ENCODE measurements at places on chromosomes 5 and 9.

DNA sequence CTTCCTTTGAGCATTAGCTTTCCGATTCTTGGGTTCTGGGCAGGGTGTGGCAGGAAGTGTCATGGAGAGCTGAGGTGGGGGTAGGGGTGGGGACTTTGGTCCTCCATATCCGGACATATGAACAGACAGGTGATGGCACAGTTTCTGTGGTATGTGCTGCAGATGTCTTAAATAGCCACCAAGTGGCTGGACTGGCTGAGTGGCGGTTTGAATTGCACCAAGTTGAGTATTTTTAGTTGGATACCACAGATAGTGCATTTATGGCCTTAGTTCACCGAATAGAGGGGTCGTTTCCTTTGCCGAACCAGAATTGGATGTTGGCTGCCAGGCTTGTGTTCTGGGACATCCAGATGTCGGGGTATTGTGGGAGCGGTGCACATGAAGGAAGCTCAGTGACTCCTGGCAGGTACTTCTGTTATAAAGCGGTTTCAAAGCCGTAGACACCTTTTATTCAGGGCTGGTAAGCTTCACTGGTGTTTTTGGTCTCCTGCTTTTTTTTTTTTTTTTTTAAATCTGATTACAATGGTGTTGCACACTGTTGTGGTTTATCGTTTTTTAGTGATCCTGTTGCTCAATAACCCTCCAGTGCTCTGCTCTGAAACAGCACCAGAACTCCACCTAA lies 15.1 kb upstream of the TNFAIP8 start:
- DNase-seq, result no peak

DNA sequence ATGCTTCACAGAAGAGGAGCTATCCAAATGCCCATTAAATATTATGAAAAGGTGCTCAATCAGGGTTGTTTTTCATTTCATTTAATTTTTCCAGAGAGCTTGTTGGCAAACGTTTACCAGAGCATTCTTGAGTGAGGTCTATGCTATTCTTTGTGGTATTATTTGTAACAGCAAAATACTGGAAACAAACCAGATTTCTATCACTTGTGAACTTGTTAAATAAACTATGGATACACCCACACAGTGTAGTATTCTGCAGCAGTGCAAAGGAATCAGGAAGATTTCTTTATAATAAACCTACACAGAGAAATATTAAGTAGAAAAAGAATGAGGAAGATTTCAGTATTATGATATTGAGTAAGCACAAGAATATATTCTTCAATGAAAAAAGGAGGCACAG lies 15.0 kb upstream of the SLC1A1 start:
- DNase-seq, result no peak

DNA sequence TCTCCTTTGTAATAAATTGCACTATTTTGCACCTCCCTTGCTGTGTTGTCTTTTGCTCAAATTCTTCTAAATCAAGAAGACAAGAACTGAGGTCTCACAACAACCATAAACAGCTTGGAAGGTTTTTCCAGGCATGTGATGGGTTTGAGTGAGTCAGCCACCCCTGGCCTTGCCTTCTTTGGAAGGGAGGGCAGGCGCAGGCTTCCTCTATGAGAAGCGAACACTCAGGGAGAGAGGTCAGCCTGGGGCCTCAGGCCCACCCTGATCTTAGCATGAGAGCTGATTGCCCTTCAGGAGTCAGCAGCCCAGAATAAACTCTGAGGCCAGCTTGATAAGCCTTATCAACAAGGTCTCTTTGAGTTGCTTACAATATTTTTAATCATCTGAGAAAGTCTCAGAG lies 31.6 kb downstream of the S1PR3 start:
- peak; percentile 27 for DNase-seq

GRCh38 chr5:170986598-170986997 lies 124.8 kb downstream of the RANBP17 start:
- peak; percentile 31 for DNase-seq

DNA sequence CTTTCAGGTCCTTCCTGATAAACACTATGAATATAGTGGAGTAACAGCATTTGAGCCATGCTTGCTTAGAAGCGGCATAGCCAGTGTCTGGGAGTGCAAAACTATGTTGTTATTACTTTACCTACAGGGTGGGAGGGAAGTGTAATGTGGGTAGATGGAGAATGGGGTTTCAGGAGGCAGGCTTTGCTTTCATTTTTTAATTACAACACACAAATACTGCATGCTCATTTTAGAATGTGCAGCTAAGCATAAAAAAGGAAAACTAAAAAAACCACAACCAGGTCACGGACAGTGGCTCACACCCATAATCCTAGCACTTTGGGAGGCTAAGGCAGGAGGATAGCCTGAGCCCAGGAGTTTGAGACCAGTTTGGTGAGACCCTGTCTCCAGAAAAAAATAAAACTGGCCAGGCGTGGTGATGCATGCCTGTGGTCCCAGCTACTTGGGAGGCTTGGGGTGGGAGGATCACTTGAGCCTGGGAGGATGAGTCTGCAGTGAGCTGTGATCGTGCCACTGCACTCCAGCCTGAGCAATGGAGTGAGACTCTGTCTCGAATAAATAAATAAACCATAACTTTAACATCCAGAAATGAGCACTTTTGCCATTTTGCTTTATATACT lies 20.2 kb downstream of the HAVCR1 start:
- no peak for DNase-seq

DNA sequence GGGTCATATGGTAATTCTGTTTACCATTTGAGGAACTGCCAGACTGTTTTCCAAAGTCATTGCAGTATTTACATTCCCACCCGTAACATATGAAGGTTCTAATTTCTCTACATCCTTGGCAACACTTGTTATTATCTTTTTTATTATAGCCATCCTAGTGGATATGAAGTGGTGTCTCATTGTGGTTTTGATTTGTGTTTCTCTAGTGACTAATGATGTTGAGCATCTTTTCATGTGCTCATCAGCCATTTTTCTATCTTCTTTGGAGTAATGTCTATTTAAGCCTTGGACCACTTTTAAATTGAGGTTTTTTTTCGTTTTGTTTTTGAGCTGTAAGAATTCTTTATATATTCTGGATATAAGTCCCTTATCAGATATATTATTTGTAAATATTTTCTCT lies 132.8 kb upstream of the RUSC2 start:
- DNase-seq, result peak; percentile 78

GRCh38 chr5:172530878-172531703 lies 76.8 kb upstream of the SH3PXD2B start:
- no peak for DNase-seq

- peak; percentile 58 for DNase-seq
Observed at GRCh38 chr5:93343570-93343969, 237.4 kb downstream of the NR2F1-AS1 start.

DNA sequence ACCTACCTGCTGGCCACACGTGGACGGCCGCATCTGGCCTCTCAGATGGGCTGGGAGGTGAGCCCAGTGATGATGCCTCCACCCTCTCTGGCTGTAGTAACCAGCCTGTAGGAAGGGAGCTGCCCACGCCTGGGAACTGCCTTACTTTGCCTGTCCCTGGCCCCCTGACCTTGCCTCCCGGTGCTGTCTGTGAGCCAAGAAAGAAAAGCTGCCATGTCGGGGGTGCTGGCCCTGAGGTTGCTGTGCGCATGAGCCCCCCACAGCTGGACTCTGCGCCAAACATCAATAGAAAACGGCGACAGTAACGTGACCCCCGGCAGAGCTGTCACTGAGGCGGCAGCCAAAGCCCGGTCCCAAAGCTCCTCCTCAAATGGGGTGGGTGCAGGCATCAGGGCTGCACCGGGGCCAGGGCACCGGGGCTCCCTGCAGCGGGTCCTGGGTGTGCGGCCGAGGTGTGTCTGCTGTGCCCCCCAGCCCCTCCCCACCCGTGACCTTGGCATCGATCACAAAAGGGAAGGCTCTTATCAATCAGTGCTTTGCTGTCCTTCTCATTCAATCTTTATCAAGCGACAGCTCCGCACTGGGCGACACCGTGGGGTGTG lies 15.3 kb upstream of the SLC9A3 start:
- DNase-seq, result no peak

GRCh38 chr9:102309379-102309778 lies 570.9 kb upstream of the GRIN3A start:
- DNase-seq, result no peak

DNA sequence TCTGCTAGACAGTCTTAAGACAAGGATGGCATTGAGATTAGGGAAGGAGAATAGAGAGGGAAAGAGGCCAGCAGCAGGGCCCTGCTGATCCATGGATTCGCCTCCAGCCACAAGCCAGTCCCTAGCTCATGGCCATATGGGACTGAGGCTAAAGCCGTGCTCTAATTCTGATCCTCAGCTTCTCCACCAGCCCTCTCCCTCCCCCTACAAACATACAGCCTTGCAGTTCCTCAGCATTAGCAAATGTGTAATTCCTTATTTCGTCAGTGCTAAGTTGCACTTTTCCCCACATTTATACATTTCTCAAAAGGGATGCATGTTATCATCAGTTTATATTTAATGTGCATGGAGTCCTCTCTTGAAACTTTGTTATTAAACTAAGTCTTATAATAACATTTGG lies 34.8 kb downstream of the ZNF462 start:
- no peak for DNase-seq

DNA sequence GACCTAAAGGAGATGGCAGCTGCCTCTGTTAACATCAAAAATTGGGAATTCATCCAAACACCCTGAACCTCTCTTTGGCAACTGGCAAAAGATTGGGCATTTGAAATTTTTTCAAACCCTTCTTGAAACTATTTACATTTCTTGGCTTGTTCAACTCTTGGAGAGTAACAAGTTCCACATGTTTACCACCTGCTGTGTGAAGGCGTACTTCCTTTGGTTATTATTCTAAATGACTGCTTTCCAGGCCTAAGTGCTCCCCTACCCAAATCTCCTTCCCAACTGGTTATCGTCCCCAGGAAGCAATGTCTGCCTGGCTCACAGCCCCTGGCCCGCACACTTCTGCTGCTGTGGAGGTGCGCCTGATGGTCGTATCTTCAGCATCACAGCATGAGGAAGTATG lies 422.7 kb downstream of the DMAC1 start:
- peak; percentile 15 for DNase-seq

GRCh38 chr5:132049093-132049492 lies 11.4 kb upstream of the IL3 start:
- no peak for DNase-seq

DNA sequence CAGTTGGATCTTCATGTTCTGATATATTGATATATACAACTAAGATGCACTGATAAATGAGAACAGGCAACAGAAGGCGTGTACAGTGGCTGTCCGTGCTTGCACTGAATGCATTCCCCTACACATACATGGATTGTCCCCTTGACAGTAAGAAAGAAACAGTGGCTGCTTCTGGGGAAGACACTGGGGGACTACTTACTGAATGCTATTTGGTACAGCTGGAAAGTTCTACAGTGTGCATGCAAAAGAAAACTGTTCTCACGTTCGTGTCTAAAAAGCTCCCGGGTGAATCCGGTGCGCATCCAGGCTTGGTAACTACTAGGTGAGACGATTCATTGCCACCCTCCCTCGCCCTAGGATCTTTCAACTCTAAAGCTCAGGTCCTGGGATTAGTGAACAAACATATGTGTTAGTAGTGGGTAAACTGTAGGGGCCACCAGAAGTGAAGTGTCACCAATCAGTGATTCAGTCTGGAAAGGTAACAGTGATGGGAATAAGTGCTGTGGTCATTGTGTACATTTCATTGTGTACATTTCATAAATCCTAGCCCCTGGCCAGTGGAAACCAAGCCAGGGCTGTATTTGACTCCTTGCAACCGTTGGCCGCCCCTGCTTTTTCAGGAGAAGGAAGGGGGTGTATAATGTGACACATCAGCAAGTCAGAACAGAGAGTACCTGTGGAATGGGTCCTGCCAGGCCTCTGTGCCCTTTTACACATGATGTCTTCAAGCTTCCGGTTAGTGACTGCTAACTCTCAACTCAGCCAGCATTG lies 46.3 kb upstream of the BOD1 start:
- no peak for DNase-seq

DNA sequence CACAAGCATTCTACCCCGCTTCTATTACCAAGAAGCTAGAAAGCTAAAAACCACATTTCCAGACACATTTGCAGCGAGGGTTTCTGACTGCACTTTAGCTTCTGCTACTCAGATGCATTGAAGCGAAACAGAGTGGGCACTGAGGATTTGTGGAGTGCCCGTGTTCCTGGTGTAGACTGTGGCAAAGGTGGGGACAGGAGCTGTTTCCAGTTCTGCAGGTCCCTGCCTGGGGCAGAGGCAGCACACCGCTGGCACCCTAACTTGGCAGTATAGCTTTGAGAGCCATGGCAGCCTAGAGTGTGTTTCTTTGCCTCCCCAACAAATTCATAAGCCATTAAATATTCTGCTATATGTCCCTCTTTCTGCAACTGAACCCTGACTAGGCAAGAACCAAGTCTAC lies 108.6 kb upstream of the SPOCK1 start:
- no peak for DNase-seq

GRCh38 chr5:133225671-133226152 lies 173.9 kb downstream of the HSPA4 start:
- no peak for DNase-seq

- DNase-seq, result no peak
Observed at GRCh38 chr9:70761139-70761670, 346.7 kb upstream of the KLF9 start.
